ENCODE measurements at places on chromosomes 2 and 18.

GRCh38 chr2:98170076-98170475 is 83.1 kb downstream of the VWA3B start:
- DNase-seq = no peak

GRCh38 chr18:44509048-44509447 is 171.6 kb upstream of the SETBP1 start:
- no peak for DNase-seq

- DNase-seq = no peak
Measured at GRCh38 chr18:3397786-3398185, 52.2 kb upstream of the TGIF1 start.

DNA sequence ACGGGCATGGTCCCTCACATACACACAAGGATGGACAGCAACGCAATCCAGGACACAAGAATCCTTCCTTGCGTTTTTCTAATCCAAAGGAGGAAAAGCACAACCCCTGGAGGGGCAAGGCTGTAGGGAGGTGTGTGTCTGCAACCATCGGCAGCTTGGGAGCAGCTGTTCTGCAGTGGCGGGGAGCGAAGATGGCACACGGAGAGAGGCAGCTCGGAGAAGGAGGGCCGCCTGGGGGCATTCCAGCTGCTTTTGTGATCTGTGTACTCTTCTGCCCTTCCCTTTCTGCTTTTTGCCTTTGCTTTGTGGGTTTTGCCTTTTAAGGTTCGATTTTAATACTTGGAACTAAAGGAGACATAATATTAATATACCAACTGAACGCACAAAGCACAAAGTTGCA is 137.0 kb upstream of the DNMT3A start:
- no peak for DNase-seq

GRCh38 chr2:65287364-65287763 is 59.7 kb downstream of the ACTR2 start:
- no peak for DNase-seq

- DNase-seq = no peak
Measured at GRCh38 chr2:111938392-111938791, 40.0 kb downstream of the MERTK start.

DNA sequence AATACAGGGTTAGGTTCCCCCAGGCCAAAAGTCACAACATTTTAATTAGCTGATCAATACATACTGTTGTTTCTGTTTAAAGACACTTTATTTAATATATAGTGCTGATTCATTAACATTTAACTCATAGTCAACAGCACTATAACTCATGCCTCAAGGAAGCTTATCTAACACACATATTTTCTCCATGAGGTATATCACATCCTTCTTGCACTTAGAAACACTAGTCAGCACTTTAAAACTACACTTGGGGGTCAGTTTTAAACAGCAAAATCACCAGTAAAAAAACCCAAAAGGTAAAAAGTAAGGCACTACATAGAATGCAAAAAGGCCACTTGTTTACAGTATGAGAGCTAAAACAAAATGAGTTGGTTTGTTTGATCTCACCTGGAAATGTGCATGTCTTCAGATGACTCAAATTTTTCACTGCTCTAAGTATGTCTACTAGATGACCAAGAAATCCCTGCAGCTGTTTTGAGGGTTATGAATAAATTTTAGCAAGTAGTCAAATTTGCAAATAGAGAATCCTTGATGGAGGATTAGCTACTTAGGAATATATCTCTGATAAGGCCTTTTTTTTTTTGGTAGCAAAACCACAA is 54.1 kb upstream of the EPB41L5 start:
- DNase-seq = no peak

DNA sequence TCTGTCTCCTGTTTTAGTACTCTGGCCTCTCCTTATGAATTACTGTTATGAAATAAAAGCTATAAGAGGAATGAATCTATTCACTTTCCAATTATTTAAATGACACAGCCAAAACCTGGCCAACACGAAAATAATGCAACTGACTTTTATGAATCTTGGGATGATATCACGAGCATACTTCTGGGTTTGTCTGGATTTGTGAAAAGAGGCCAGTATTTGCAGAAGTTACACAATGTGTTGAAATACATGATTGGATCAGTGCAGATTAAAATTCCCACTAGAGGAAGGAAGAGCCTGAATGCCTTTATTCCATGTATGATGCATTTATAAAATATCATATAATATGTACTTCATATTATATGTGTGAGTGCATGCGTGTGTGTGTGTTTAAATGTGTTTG is 418.2 kb downstream of the GRB14 start:
- no peak for DNase-seq

DNA sequence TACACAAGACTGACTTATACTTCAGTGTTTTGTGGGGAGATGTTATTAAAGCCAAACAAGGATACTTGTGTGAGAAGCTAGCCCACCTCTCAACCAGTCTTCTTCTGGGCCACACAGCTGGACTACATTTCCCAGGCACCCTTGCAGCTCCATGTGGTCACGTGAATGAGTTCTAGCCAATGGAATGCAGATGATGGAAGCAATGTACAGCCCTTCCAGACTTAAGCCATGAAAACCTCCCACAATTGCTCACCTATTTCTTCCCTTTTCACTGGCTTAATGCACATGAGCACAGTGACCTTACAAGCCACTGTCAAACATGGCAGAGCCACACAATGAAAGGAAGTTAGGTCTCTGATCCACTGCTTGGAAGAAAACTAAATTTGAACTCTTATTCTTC is 20.4 kb upstream of the FEZ2 start:
- DNase-seq = no peak

GRCh38 chr2:44164617-44165016 is 4.1 kb upstream of the PPM1B start:
- DNase-seq = no peak

GRCh38 chr2:44615950-44616518 is 254.3 kb downstream of the CAMKMT start:
- DNase-seq = no peak

- DNase-seq = no peak
Measured at GRCh38 chr2:222481941-222482340, 57.6 kb downstream of the SGPP2 start.

- no peak for DNase-seq
Measured at GRCh38 chr2:54999182-54999581, 51.1 kb downstream of the RTN4 start.

- DNase-seq = no peak
Measured at GRCh38 chr2:64677530-64677929, 23.8 kb upstream of the SERTAD2 start.

DNA sequence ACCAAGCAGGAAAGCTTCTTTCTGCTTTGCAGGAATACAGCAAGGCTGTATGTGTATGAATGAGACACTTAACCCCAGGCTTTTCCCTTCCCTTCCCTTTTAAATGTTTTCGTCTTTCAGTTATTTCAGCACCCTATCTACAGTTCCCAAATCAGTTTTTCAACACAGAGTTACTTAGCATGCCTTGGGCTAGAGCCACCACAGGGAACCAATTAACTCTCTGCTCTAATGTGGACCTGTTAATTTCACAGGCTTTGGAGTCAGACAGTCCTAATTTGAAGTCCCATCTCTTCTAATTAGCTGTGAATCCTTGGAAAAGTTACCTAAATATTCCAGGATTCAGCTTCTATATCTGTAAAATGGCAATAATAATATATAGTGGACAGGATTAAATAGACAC is 89.2 kb upstream of the REG3A start:
- no peak for DNase-seq

DNA sequence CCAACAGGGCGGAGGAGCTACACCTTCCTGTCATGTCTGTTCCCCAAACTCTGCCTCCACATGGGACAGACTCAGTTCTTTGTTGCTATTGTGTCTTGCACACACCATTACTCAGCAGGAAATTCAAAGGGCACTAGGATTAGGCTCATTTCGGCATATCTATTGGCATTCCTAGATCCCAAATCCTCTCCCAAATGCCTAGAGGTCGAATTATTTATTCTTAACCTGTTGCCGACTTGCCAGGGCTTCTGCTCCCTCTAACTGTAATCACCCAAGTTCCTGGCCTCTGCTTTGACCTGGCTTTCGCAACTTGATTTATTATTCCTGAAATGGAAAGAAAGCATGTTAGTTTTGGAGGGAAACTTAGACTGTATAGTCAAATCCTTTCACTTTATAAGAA is 67.8 kb upstream of the ST6GAL2 start:
- no peak for DNase-seq

- DNase-seq = no peak
Measured at GRCh38 chr2:174051741-174052583, 86.8 kb upstream of the SP3 start.

GRCh38 chr2:200259577-200259957 is 46.9 kb upstream of the SPATS2L start:
- no peak for DNase-seq

DNA sequence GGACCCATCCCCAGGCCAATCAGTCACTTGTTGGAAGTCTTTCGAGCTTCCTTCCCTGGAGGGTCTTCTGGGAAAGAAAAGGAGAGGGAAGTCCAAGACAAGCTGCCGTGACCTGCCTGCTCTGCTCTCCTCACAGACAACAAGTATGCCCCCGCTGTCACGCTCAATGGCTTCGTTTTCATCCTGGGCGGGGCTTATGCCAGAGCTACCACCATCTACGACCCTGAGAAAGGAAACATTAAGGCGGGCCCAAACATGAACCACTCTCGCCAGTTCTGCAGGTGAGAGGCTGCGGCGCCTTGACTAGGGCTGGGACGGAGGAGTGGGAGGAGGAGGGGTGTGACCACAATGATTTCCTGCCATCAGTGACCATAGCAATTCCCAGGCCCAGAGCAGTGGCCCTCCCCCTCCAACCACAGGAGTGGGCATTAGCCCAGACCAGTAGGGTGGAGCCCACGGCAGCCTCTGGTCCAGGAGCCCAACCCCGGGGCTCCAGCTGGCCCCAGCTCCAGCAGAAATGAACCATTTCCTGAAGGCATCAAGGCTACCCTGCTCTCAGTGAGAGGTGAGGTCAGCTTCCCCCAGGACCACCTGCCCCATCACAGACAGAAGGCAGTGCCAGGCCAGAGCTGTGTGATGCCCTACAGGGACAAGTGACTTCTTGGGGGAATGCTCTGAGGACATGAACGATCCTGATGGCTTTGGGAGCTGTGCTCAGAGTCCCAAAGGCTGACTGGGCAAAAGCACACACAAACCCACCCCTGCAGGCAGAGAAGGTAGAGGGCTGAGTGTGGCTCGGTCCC is 223.1 kb downstream of the ATAD2B start:
- no peak for DNase-seq

- no peak for DNase-seq
Measured at GRCh38 chr2:120586507-120587278, 149.0 kb upstream of the GLI2 start.

DNA sequence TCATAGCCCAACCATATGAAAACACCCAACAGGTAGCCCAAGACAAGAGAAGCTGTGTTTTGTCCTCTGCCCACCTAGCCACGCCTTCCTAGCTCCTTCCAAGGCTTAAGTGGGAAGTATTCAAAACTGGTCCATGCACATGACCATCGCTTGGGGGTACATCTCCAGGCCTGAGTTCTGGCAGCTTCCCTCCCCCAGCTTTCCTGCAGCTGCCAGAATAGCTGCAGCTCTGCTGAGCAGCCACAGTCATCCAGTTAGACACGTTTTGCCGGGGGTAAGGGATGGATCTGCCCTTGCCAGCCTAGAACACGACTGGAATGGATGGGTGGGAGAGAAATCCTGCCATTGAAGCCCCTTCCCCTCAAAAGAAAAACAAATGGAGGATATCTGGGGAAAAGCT is 166.8 kb downstream of the NRP2 start:
- DNase-seq = no peak

DNA sequence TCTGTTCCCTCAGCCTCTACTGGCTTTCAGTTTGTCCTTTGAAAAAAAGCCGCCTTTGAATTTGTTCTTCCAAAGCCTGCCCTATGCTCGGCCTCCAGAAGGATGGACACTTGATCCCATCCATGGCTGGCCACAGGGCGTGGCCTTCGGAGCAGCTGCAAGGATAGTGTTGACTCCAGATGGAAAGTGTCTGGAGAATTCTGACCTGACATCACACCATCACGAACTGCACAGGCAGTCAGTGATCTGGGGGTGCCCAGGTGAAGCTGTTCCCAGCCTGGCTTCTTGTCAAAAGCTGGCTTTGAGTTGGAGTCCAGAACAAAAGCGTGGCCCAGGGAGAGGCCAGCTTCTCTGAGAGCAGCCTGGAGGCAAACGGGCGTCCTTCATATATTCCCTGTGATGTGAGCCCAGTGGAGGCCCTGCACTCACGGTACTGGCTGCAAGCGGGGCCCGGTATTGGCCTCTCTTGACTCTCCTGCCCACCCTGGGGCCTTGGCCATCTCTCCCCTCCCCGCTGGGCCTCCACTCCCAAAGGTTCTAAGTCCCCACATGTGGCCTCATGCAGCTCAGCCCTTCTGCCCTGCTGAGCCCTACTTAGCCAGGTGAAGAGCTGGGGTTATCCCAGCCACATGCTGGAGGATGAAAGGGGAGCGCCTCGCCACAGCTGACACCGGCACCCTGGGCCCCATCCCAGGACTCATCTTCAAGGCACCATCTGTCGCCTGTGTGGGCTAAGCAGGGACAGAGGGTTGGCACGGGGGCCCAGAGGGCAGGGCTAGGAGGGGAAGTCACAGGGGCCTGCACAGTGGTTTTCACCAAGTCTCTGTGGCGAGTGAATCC is 20.4 kb upstream of the ATOH8 start:
- no peak for DNase-seq

- DNase-seq = no peak
Measured at GRCh38 chr18:50126471-50126870, 68.5 kb downstream of the MYO5B start.

DNA sequence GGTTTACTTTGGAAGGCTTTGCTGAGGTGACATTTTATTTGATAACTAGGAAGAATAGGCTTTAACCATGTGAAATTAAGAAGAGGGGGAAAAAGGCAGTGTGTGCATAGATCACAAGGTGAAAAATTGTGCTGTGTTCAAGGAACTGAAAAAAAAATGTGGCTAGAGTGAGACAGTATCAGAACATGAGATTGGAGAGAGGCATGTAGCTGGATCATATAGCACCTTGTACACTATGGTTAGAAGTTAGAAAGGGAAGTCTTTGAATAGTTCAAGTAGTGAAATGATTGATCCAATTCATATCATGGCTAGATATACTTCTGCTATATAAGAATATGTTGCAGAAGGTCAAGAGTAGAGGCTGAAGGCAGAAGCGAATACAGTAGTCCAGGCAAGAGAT is 12.3 kb upstream of the TNFRSF11A start:
- no peak for DNase-seq

DNA sequence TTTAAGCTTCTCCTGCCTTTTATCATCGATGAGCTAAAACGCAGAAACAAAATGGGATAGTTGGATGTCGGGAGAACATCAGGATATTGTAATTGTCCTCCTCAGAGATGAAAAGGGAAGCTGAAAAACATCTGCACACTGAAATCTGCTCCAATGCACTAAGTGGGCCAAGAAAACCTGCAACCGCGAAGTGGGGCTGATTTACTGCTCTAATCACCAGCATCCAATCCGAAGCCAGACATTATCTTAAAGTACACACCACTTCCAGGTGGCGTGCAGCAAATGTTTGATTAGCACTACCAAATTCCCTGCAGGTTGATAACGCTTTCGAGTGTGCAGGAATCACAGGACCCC is 230.3 kb upstream of the SLC14A2 start:
- DNase-seq = no peak

GRCh38 chr2:104572834-104573233 is 281.1 kb upstream of the POU3F3 start:
- DNase-seq = no peak
